Stomach (tissue), 19 donors: ENCODE measurements at places on chromosomes 13 and 19. TPM values are rescaled to one million over a fixed set of nuclear protein-coding genes. Genes with fewer than 3 reads are reported as not detected.

Gene PRSS57
- total RNA-seq, result not detected

DNA sequence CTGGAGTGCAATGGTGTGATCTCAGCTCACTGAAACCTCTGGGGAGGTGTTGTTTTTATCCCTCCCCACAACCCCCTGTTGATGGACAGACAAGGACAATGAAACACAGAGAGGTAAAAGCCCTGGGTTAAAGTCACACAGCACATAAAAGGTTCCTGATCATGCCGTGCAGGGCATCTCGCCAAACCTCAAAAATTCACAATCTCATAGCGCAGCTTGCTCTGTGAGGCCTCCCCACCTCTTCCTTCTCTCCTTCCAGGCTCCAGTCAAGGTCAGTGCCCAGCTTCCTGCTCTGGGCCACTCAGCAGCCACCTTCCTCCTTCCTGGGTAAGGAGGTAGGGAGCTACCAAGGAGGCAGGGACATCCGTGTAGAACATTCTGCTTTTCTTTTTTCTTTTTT is 2.3 kb downstream of the FUT2 start:
- DNase-seq, result peak; percentile 87

DNA sequence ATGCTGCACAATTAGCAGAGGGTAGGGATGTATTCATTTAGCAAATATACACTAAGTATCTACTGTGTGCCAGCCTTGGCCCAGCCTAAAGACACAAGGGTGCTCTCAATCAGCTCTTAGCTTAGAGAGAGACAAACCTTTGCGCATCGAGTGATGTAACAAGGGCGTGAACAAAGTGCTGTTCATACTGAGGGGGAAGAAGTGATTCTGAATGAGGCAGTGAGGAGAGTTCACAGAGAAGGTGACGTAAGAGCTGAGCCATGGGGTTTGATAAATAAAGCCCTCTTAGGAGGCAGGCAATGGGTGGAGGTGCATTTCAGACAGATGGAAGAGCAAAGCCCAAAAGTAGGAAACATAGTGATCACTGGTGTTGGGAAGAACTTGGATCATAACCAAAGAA is 68.5 kb downstream of the FLT1 start:
- DNase-seq, result no peak

GRCh38 chr13:41122838-41123237 is 9.8 kb downstream of the KBTBD6 start:
- no peak for DNase-seq

DNA sequence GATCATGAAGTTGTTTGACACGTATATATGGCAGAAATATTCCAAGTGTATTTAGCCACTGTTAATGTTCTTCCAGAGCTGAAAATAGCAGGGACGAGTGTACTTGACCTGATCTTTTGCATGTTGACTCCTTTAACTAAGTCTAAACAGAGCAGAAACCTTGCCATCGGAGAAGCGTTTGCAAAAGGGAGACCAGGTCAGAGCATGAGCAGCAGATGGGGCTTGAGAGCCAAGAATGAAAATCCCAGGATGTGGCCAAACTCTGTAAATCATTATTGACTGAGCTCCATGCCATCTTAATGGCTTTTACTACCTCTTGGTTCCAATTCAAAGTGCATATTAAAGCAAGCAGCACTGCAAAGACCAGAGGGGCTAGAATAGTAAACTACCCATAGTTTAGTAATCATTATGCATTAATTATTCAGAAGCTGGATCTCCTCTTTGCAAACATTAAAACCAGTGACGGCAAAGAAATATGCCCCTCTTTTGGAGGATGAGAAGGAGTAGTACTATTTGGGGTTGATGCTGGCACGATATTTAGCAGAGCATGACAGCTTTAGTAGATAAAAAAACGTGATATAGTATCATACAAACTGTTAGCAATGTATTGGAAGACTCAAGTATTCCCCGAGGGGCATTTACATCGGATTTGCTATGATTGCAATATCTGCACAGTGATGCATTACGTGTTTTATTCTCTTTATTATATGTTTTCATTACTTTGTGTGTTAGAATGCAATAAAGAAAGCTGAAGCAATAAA is 55.7 kb downstream of the FAM216B start:
- peak; percentile 61 for DNase-seq

- DNase-seq, result no peak
These were observed 217.2 kb downstream of the LACC1 start for GRCh38 chr13:44096901-44097300.

Gene DAND5
- not detected for total RNA-seq

DNA sequence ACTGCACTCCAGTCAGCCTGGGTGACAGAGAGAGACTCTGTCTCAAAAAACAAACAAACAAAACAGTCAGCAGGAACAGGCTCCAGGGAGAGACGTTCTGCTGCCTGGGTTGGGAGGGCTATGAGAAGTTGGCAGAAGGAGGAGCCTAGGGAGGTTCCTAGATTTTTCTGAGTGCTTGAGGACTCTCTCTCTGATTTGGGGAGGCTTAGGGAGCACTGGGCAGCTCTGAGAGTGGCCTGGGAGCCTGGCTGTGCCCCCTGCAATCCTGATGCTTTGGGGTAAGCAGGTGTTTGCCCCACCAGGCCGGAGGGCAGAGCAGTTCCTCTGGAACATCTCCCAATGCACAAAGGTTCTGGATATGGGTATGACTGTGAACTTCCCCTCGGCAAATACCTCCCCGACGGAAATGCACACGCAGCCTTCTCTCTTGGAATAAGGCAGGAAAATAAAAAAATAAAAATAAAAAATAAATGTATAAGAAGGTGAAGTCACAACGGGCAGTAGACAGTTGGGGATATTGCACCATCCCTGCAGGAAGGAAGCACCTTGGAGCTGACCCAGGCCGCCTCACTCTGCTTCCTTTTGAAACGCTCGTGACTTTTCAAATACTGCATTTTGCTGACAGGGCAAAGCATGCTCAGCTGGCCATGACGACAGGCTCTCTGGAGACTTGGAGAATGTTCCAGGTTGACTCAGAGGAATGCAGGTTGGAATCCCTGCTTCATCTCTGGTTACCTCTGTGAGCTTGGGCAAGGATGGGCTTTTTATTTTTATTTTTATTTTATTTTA is 26.5 kb upstream of the HOMER3 start:
- DNase-seq, result peak; percentile 68

GRCh38 chr13:27007166-27007565 is 164.4 kb downstream of the USP12 start:
- no peak for DNase-seq

- DNase-seq, result peak; percentile 45
These were observed 25.1 kb downstream of the ELF1 start for GRCh38 chr13:40993987-40994386.

Gene GTF2F1
- total RNA-seq, result 27.8 TPM

Gene CEACAM3
- total RNA-seq, result not detected

GRCh38 chr19:36030264-36031148 is 2.2 kb downstream of the CLIP3 start:
- DNase-seq, result peak; percentile 37

DNA sequence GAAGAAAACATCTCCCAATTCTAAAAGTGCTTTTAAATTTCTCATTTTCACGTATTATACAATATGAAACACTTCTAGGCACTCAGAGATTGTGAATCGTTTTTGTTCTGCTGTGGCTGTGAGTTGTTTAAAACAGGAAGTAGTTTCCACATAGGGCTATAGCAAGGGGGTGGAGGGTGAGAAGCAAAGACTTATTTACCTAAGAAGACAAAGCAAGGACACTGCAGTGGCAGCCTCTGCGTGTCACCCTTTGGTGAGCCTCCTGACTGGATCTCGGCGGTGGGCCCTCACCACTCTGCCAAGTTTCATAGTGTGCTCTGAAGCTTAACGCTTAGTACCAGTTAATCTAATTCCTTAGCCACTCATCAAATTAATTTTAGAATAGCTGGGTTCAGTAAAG is 56.8 kb downstream of the TNFSF13B start:
- DNase-seq, result no peak

GRCh38 chr13:25292301-25292700 is 5.0 kb upstream of the MTMR6 start:
- DNase-seq, result peak; percentile 32

Gene CLEC17A
- 0.18 TPM for total RNA-seq

Gene SIGLECL1
- not detected for total RNA-seq

Gene TMC4
- total RNA-seq, result 99.5 TPM

DNA sequence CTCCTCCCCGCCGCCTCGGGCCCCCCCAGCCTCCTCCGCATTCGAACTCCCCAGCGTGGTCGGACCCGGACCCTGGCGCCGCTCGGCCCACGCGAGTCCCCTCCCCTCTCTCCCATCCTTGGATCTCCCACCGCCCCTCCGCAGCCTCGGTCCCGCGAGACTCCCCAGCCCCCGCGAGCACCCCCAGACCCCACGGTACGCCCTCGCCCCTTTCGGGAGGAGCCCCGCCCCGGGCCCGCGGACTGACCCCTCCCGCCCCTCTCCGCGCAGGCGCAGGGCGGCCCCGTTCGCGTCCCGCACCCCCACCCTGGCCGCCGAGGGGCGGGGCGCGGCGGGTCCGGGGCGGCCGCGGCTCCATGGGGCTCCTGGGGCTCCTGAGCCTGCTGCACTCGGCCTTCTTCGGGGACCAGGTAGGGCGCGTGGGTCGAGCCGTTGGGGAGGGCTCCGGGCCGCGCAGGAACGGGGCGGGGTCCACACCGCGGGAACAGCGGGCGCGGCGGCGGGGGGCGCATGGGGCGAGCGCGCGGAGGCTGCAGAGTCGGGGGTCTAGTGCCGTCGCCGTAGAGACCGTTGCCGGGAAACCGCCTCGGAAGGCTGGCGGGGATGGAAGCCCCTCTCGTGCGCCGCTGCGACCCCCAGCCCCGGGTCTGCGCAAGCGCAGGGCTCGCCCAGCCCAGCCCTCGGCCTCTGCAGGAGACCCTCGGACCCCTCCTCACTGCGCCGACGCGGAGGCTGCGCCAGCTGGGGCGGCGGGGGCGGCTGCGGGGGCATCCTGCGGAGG is 3.8 kb upstream of the APC2 start:
- DNase-seq, result peak; percentile 79

Gene BEST2
- 165 TPM for total RNA-seq

Gene ZNF324B
- 3.1 TPM for total RNA-seq

- DNase-seq, result no peak
These were observed 40.1 kb downstream of the LTBP4 start for GRCh38 chr19:40641281-40641680.

DNA sequence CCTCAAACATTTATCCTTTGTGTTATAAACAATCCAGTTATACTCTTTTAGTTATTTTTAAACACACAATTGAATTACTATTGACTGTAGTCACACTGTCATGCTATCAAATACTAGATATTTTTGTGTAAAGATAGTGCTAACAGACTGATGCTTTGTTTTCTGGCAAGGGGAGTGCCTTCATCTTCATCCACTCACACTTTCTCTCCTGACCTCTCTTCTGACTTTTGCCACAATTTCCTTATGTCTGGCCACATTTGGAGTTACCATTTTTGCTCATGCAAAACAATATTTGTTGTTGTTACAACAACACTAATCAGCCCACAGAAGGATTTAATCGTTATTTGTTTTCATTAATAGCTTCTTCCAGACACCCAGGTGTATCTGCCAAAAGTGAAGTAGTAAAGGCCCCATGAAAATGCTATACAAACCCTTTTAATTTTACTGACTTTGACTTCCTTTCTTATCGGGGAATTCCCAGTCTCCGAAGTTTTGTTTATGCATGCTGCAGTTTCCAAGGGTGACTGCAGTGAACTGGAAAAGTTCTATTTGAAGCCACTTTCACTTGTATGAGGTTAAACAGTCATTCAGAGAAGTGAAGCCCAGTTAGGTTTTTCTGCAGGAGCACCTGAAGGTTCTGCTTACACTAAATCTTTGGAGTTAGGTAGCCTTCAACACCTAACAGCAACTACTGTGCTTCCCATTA is 66.1 kb upstream of the FRY start:
- peak; percentile 83 for DNase-seq

- DNase-seq, result peak; percentile 57
These were observed 539 bp downstream of the PLD3 start for GRCh38 chr19:40348961-40349507.

- DNase-seq, result no peak
These were observed 18.2 kb upstream of the GTF2F2 start for GRCh38 chr13:45102136-45102507.

Gene NTF4
- total RNA-seq, result not detected

Gene MYH14
- 65.5 TPM for total RNA-seq
